ENCODE measurements at places on chromosomes 13 and 19.

DNA sequence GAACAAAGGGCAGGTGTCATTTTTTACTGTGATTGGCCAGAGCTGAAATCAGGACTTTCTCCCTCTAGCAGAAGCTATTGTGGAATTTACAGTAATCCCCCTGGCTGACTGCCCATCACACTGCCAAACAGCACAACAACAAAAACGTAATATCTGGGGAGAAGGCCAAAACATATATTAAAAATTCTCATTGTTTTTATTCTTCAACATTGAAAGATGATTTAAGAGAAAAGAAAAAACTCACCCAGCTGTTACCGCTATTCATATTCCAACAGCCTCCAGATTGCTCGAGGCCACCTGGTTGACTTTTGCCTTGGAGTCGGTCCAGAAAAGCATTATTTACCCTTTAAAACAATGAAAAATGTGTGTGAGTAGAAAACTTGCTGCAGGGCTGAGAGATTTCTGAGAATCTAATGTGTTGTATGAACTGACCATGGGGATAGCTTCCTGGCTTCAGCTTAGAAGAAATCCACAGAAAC, 97.2 kb downstream of the EPSTI1 start:
- DNase-seq = no peak

DNA sequence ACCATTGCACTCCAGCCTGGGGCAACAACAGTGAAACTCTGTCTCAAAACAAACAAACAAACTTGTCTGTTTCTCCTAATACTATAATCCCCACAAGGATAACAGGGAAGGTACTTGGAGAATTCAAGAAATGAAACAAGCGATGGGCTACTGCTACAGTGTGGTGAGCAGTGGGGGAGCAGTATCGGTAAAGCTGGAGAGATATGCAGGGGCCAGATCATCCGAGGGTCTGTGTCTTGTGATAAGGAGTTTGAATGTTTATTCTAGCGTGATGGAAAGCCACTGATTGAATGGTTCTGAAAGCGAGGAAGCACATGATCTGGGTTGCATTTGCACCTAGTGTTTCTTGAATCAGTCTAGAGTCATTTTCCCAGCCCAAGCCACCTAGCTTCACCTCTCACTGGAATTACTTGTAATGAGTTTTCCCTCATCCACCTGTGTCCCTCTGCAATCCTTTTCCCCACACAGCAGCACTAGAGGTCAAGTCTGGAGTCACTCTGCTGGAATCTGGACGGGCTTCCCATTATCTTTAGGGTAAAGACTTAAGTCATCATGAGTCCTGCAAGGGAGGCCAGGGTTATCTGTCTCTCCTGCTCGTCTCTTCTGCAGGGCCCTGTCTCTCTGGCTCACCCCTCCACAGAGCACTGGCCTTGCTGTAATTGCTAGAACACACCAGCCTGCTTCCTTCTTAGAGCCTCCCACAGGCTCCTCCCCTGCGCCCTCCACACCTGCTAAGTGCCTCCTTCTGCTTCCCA, 162.3 kb downstream of the KLF5 start:
- DNase-seq = no peak

- DNase-seq = no peak
Observed at GRCh38 chr13:58376349-58376748, 744.8 kb downstream of the PCDH17 start.

DNA sequence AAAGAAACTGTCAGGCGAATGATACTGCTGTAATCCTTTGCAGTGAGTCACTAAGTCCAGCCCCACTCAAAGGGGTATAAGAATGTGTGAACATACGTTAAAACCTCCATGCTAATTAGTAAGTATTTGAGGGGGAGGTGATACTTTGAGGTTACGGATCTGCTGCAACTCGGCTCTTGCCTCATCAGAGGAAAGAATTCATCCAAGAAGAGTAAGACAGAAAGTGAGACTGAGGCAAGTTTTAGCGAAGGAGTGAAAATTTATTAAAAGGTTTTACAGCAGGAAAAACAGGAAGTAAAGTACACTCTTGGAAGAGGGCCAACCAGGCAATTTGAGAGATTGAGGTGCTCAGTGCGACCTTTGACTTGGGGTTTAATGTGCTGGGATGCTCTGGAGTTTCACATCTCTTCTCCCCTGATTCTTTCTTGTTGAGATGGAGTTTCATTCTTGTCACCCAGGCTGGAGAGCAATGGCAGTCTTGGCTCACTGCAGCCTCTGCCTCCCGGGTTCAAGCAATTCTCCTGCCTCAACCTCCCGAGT, 9.8 kb downstream of the CLEC4M start:
- DNase-seq = no peak

- no peak for DNase-seq
Observed at GRCh38 chr19:47511681-47512080, 3.2 kb downstream of the NAPA start.

DNA sequence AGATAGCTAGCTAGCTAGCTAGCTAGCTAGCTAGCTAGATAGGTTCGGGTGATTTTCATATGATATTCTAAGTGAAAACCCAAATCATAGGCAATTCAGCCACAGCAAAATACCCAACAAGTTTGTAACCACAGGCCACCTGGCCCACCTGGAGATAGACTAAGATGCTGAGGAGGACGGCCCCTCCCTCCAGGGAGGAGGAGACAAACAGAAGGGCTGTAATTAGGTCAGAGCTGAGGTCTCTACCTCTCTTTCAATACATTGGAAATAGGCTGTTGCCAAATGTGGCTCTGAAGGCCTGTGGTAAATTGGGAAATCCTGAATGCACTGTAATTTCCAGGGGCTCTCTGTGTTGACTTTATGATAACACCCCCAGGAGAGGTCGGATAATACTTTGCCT, 382.2 kb downstream of the FGF9 start:
- no peak for DNase-seq

Data from AG04449 (cell line).